ENCODE measurements at places on chromosomes 5 and 9.

DNA sequence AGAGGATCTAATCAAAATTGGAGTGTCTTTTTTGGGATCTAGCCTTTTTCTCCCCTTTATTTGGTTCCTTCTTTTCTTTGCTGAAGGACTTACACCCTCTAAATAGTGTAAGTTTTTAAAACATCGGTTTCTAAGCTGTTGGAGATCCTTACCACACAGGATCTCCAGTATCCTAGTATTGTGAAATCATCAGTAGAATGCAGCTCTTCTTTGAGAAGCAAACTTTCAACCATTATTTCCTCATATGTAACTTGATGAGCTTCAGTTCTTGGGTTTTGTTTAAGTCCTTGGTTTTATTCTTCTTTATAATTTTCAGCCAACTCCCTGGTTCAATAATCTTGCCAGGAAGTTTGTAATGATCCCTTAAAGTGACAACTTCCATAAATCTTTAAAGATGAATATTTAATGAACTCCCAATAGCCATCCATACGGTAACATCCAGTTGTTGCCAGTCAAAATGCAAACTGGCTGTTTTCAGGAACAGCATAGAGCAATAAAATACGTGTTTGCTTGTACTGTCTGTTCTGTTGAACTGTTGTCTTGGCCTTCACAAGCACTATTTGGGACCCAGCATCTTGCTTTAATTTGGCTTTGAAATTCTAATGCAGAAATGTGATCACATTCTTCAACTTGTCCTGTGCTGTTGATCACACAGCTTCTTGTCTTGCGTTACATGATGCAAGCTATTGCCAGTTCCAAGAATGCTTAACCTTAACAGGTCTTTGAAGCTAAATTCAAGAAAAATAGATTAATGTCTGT, 34.8 kb upstream of the TTC23L start:
- DNase-seq = no peak

GRCh38 chr5:136894070-136894469, 528.7 kb upstream of the TRPC7 start:
- DNase-seq = no peak

- DNase-seq = no peak
These were observed 123.9 kb downstream of the EHMT1 start for GRCh38 chr9:137742698-137743097.

- no peak for DNase-seq
These were observed 151.0 kb upstream of the ADAMTS16 start for GRCh38 chr5:4989118-4989517.

DNA sequence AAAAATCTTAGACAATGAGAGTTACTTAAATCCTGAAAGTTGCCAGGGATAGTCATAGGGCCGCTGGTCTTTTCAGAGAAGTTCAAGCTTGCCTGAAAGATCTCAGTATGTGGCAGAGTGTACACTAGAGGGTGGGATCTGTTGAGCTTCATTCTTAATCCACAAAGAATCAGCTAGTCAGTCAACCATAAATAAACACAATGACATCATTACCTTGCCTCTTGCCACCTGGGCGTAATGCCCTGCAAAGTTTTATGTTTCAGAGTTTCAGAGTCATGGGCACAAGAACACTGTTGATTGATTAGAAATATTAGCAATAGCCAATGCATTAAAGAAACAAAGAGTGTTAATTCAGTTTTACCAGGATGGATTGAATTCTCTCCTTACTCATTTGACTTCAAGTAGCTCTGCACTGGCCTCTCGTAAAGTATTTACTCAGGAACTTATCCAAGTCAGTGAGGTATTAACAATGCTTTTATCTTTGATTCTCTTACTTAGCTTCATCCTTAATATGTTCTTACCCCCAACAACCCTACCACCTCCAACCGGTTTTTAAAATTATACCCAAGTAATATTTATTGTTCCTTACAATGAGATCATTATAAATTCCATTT, 14.3 kb upstream of the ANXA1 start:
- no peak for DNase-seq

- no peak for DNase-seq
These were observed 346.8 kb downstream of the TRIM36 start for GRCh38 chr5:114822863-114823262.

DNA sequence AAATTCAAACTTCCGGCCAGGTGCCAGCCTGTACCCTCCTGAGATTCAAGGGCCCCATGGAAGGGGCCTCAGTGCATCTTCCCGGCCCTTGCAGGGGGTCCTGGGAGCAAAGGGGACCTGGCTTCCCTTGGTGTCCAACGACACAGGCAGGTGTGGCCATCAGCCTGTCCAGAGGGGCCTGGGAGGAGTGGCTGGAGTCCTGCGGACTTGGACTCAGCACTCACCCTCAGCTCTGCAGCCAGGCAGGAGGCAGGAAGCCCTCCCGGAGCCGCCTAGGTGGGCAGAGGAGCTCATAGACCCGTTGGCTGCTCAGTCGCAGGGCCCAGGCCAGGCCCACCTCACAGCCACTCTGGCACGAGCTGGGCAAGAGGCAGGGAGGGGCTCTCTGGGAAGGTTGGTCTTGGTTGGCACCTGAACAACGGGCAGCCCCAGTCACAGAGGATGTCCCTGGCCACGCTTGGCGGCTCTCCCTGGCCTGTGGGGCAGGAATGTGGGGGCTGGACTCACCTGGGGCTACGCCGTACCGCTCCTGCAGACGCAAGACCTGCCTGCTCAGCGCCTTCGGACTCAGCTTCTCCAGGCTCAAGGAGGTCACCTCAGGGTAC, 53.8 kb upstream of the NRARP start:
- DNase-seq = no peak

- DNase-seq = no peak
These were observed 252.9 kb downstream of the PJA2 start for GRCh38 chr5:109156885-109157284.

DNA sequence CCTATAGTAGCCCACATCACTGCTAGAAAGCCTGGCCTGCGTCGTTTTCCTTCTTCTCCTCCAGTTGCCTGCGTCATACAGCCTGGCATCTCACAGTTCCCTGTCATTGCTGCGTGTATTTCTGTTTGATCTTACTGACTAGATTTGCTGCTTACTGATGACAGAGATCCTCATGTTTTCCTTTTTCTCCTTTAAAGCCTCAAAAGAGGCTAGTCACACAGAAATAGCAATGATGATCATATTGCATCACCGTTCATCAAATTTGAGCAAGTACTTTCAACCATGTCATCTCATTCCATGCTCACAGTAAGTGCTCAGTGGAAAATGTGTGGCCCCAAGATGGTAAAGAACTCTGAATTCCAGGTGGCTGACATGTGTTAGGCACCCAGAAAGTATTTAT, 76.8 kb downstream of the MVB12B start:
- no peak for DNase-seq

GRCh38 chr9:20981486-20981885, 50.0 kb downstream of the HACD4 start:
- DNase-seq = no peak

GRCh38 chr9:137077010-137077747, at the start of gene UAP1L1:
TSS of gene UAP1L1 (plus strand) at chr9:137077517. CDS start at chr9:137077533, 16 bp downstream.
- peak; percentile 36 for DNase-seq

DNA sequence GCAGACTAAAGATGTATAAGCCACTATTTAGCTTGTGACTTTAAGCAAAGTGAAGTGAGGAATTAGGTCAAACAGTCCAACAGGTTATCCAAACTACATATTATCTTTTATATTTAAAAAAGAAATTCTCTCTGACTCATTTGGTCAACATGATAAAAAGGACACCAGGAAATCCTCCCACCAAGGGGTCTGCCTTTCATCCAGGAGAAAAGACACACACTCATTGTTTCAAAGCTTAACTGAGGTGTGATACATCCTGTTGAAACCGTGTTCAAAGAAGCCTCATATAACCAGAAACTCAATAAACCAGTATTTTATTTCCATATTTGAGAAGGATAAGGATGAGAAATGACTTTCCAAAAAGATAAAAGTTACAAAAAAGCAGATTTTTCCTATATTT, 417.1 kb downstream of the HCN1 start:
- DNase-seq = no peak

GRCh38 chr9:105258225-105258737, 13.8 kb downstream of the SLC44A1 start:
- DNase-seq = no peak

DNA sequence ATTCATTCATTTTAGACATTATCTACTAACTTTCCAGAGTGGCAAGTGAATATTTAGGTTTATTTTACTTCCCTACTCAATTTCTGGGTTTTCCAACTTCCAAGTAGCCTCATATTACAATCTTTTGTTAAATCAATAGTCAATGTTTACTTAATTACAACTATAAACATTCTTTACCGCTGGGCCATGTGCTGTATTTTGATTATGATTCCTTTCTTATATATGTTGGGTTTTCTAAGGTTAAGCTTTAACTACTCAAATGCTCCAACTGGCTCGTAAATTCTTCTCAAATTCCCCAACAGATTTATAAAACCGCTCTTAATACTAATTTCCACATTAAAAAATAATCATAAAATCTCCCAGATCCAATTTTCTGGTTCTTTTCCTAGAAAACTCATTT, 110.1 kb upstream of the ABCA1 start:
- no peak for DNase-seq

- no peak for DNase-seq
These were observed 7.8 kb downstream of the PHYHD1 start for GRCh38 chr9:128928624-128929023.

DNA sequence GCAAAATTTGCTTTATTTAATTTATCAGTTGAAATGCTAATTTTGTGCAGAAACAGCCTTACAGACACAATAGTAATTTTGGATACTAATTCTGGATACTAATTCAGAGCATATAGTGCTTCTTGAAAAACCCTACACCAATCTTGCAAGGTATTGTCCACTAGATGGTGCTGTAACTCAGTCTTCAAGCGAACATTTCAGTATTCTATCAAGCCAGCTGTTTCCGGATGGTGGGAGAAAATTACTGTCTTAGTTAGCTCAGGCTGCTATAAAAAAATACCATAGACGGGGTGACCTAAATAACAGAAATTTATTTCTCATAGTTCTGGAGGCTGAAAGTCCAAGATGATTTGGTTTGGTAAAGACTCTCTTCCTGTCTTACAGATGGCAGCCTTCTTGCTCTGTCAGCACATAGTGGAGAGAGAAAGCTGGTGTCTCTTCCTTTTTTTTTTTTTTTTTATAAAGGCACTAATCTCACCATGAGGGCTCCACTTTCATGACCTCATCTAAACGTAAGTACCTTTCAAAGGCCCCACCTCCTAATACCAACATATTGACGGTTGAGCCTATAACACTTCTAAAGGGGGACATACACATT, 1306.5 kb upstream of the CDH9 start:
- DNase-seq = no peak

- no peak for DNase-seq
These were observed 140.4 kb downstream of the ESM1 start for GRCh38 chr5:54844905-54845566.

DNA sequence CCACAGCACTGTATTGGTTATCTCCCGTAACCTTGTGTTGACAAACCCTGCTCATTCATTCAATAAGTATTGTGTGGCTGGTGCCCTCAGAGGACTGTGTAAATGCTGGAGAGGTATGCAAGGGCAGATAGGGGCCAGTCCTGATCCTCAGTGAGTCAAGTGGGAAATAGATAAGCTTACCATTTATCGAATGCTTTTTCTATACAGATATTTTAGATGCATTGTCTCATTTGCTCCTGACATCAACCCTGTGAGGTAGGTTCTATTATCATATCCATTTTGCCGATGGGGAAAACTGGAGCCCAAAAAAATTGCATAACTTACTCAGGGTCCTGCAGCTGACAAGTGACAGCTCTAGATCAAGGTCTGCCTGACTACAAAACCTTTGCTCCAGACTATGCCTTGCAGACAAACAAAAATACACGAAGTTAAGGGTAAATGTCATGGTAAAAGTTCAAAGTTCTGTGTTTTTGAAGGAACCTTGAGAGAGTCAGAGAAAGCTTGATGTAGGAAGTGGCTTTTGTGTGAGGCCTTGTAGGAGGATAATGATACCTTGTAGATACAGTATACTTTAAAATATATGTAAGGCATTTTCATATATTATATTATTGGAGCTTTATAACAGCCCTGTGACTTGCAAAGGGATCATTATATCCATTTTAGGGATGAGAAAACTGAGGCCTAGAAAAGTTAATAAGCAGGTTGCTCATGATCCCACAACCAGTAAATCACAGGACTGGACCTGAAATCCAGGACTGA, 22.7 kb downstream of the CYFIP2 start:
- no peak for DNase-seq

DNA sequence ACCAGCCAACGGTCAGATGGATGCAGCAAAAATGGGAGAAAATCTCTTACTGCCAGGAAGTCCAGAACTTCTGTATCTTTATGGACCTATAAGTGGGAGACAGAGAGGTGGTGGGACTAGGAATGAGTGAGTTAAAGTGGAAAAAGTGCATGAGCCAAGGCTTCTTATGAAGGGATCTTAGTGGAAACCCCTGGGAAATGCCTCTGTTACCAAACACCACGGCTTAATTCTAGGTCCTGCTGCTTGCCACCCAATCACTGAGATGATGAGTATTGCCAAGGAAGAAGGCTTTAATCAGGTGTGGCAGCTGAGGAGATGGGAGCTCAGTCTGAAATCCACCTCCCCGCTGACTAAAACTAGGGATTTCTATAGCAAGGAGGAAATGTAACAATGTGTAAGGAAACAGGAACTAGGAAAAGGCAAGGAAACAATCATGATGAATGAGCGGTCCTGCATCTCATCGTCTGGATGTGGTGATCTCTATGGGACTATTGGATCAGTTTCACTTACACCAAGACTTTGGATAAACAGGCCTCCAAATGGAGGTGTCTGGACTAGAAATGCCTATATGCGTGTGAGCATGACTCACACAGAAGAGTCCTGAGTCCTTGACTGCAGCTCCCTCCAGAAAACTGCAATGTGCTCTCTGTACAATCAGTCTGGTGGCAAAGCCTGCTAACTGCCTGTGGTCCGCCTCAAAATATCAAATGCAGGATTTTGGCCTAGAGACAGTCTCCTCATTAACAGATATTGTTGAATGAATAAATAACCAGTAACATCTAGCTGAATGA, 98.2 kb upstream of the PRR16 start:
- no peak for DNase-seq

GRCh38 chr5:179309751-179310320, 35.4 kb downstream of the ADAMTS2 start:
- DNase-seq = no peak

DNA sequence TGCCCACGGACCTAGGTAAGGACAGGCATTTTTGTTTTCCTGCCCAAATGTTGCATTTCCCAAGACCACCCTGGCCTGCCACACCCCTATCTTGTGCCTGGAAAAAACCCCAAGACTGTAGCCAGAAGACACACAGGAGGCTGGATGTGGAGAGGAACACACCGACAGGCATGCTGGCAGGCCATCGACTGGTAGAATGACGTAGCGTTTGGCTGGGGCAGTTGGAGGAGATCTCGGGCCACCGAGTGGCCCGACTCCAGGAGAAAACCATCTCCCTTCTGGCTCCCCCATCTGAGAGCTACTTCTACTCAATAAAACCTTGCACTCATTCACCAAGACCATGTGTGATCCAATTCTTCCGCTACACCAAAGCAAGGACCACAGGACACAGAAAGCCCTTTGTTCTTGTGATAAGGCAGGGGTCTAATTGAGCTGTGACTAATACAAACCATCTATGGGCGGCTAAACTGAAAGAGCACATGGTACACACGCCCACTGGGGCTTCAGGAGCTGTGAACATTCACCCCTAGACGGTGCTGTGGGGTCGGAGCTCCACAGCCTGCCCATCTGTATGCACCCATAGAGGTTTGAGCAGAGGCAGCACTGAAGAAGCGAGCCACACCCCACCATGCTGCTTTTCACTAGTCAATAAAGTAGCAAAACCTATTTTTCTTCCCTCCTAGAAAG, 38.9 kb upstream of the N4BP3 start:
- DNase-seq = no peak

- DNase-seq = no peak
These were observed 2.3 kb downstream of the GRHPR start for GRCh38 chr9:37424686-37425297.
